ENCODE measurements at places on chromosomes 6 and 20.

DNA sequence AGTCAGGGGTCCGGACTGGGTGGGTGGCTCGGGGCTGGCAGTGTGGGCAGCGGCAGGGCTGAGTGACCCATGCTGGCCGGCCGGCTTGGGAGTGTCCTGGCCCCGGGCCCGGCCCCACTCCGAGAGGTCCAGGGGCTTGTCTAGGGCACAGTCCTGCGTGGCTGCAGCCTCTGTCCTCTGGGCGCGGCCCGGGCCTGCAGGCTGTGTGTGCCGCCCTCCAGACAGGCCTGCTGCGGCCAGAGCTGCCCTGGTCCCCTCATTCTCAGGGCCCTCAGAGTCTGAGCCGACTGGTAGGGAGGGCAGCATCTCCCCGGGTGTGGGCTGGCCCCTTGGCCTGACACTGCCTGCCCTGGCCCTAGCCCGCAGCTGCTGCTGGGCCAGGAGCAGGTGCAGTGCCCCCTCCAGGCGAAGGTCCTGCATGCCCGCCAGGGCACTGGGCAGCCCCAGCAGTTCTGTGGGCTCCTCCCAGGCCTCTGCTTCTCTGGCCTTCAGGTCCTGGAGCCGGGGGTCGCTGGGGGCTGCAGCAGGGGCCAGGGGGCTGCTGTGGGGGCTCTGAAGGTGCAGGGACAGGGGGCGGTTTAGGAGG is 6.9 kb upstream of the CABLES2 start:
- DNase-seq = no peak

GRCh38 chr6:73923905-73924485 is 228.0 kb downstream of the CD109 start:
- DNase-seq = no peak

GRCh38 chr6:154448448-154449096 is 61.9 kb downstream of the CNKSR3 start:
- DNase-seq = no peak

DNA sequence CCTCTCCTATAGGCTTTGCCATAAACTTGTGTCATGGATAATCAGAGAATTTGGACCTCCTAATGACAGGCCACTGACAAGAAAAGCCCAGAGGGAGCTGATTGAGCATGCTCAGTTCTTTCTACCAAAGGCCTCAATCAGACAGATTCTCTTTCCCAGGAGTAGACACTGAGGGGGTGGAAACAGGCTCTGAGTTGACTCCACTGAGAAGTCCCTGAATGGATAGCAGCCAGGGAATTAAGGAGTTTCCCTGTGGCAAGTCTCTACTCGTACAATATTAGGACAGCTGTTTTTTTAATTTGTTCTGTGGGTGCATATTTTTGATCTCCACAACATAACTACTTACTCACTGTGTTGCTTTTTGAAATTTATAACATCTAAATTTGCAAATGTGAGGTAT is 63.3 kb downstream of the SLC16A10 start:
- DNase-seq = no peak
